ENCODE measurements at places on chromosomes 5 and 9.

DNA sequence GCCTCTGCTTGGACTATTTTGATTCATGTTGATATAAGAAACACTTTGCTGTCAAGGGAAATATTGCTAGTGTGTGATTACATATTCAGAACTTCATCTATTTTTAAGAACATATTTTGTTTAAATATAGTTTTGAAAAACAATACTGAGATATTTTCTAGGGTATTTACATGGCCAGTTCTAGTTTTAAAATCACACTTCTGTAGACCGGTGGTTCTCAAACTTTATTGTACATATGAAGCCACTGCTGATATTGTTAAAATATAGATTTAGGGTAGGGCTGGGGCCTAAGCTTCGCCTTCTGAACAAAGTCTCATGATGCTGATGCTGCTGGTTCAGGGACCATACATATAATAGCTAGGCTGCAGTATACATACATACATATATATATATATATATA is 1000.0 kb downstream of the PTPRD start:
- DNase-seq: no peak

DNA sequence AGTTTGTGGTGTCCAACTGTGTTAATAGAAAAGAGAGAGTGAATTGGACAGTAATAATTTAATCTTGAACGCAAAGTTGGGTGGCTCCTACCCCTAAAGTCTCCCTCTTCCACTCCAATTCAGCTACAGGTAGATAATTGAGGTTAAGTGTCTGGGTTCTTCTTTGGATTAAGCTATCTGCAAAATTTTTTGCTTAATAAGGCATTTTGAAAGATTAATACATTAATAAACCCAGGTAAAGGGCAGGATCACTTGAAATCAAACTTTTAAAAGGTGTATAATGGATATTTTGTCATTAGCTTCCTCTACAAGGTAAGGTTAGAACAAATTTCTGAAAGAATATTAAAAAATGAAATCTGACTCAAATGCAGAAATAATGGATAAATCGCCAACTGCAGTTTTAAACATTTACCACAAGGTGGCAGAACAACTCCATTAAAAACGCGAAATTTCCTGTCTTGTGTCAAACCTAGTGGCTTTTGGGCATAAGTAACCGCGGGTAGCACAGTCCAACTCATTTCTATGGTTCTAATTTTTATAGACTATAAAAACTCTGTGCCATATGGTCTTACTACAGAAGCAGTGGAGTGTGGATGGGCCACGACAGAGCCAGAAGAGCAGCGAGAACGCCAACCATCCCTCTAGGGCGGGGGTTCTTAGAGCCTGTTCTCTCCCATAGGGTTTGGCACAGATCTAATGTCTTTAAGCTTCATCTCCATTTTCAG is 276.5 kb downstream of the ARHGEF28 start:
- DNase-seq: no peak

DNA sequence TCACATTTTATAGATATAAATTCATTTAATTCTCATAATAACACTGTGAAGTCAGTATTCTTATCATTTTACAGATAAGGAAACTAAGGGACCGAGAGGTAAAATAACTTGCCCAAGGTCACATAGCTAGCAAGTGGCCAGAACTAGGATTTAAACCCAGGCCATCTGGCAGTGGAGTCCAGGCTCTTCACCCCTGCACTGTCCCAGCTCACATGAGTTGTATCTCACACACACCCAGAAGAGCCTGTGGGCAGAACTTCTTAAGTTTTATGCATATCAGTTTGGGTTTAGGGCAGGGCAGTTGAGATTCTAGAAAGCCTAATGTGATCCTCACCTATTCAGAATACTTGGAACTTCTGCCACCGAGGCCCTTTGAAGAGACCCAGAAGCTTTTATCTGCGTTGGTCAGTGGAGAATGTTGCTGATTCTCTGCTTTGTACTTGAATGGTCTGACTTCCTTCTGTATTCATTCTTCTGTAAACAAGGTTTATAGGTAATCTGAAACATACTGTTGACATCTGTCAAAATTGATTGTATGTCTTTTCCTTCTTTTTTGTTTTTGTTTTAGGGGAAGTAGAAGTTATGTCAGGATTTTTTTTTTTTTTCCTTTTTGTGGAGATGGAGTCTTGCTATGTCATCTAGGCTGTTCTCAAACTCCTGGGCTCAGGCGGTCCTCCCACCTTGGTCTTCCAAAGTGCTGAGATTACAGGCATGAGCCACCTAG is 75.8 kb downstream of the KIAA1958 start:
- no peak for DNase-seq

GRCh38 chr5:57770039-57770438 is 287.4 kb upstream of the ACTBL2 start:
- no peak for DNase-seq

DNA sequence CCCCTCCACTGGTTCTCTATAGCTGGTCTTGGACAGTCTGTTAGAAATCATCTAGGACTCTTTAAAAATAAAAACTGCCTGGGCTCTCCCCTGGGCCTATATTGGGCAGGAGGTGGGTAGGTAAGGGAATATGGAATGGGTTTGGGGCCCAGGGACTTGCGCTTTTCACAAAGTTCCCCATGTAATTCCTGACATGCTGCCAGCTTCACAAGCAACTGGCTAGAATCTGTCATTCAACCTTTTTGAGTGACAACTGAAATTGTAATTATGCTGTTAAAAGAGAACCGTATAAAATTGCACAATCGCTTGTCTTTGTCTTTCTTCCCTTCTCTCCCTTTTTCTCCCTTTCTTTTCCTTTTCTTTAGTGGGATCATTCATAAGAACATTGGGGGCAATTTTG is 603.1 kb downstream of the EBF1 start:
- no peak for DNase-seq

DNA sequence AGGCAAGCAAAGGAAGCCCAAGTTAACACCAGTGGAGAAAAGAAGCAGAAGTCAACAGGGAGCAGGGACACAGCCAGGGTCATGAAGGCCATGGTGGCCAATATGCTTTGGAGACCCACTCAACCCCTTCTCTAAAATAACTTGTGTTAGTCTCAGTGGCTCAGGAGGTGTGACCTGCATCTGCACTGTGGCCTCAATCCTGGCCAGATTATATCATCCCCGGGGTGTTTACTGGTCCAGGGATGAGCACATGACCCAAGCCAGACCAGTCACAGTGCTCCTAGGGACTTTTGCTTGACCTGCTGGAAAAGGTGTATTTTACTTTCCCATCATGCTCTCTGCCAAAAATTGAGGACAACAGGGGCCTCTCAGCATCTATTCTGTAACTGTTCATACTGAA is 105.2 kb downstream of the DPYSL3 start:
- DNase-seq: no peak

DNA sequence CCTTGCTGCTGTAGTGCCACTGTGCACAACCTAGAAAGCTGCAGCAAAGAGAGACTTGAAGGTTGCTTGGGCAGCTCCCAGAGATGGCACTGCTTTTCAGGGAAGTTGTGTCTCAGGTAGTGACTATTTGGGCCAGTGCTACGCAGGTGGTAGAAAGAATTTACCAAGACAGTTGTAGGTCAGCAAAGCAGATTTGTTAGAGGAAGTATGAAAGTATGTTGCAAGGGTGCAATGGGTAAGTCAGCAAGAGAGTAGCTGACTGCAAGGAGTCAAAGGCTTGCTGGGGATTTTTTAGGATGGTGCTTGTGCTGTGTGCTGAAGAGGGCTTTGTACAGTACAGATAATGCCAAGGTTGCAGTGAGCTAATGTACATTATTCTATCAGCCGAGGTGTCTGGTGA is 33.5 kb upstream of the SPARC start:
- no peak for DNase-seq

GRCh38 chr9:135046739-135047350 is 40.6 kb upstream of the OLFM1 start:
- DNase-seq: no peak

DNA sequence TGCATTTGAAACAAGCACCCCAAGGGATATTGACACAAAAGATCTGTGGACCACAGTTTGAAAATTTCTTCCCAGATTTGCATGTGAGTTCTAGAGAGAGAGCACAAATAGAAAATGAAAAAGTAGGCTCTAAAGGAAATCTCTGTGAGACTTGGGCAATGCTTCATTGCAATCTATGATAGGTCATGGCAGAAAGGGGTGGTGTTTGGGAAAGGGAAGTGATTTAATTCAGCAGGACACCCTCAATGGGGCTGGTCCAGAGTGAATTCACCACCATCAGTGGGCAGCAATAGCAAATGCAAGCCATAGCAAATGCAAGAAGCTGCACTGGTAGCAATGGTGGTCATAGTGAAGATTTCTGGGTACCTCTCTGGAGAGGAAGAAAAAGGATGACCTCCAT is 58.1 kb downstream of the ANKRD55 start:
- DNase-seq: no peak

GRCh38 chr5:43129161-43129560 is 8.4 kb downstream of the ZNF131 start:
- DNase-seq: no peak

GRCh38 chr9:35452481-35452880 is 37.4 kb upstream of the RUSC2 start:
- no peak for DNase-seq

- DNase-seq: no peak
These were observed 161.0 kb upstream of the CCDC152 start for GRCh38 chr5:42595597-42595996.

- no peak for DNase-seq
These were observed 75.7 kb downstream of the PRDM9 start for GRCh38 chr5:23583081-23583480.

DNA sequence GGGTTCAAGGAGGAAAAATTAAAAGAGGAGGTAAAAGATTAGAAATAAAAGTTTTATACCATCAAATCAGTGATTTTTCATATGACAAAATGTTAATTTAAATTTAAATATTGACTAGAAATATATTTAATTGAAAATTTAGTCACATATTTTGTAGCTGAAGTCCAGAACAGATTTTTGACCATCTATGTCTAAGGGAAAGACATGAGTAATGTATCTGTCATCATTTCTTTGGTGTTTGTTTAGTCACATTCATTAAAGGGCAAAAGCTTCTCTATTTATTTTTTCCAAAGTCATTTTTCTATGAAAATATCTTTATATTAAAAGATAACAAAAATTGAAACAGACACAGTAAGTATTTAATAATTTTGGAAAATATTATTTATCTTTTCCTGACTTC is 252.0 kb upstream of the ISL1 start:
- DNase-seq: no peak

DNA sequence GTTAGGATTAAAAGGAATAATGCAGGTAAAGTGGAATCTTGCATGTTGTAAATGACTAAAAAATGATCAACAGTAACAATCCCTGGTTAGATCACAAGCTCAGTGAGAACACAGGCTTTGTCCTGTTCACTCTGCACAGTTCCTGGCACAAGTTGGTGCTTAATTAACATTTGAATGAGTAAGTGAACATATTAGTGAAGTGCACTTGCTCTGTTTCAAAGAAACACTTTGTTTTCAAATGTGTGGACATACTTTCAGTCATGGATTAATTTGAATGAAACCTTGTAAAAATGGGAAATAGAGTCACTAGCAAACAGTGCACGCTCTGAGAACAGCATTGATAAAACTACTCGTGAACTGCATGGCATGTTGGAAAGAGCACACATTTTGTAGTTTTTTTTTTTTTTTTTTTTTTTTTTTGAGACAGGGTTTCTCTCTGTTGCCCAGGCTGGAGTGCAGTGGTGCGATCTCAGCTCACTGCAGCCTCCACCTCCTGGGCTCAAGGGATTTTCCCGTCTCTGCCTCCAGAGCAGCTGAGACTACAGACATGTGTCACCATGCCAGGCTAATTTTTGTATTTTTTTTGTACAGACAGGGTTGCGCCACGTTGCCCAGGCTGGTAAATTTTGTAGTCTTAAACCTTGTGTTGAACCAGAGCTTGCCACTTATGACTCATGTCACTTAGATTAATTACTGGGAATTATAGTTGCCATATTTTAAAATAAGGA is 159.9 kb downstream of the LURAP1L start:
- DNase-seq: no peak

DNA sequence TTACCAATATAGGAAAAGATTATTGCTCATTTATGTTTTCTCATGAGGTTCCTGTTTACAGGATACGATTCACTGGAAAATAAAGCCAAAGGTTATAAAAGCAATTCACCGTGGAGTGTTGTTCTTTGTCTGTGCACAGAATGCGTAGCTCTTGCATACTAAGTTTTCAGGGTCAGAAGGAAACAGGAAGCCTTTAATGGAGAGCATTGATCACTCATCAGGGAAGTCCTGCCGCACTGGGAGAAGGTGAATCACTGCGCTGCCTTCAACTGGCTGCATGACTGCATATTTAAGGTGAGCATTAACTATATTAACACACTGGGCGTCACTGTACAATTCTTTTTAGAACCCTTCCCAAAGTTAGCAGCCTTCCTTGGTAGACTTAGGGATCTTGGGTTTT is 74.1 kb upstream of the SYK start:
- DNase-seq: no peak

DNA sequence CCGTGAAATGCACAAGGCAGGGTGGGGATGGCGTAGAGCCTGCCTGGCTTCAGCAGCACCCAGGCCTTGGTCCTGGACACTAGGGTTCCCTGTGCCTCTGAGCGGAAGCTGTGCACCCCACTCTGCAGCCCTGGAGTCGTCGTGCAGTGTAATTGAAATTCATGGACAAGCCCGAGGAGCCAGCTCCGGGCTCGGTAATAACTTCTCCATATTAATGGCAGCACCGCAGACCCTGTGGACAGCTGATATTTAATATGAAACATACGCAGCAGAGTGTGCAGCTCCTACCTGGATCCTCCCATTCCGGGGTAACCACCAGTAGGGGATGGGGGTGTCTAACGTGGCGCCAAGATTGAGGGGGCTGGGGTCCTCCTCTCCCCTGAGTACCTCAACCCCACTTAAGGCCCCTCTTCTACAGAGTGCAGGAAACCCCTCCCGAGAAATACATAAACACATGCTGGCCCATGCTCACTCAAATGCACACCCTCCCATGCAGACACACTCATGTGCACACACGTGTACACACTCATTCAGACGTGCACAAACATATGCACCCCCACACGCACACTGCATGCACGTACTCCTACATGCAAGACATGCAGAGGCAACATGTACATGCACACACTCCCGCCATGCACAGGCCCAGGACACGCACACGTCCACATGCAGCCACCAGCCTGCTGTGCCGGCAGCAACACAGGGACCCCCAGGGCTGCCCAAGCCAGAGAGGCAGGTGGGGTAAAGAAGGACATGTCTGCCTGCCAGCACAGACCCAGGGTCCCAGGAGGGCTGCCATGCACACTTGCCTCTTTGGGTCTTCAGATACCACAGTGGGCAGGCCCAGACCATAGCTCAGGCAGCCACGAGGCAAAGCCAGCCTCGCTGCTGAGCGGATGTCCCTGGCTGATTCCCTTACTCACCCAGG is 8.1 kb downstream of the ADAMTS2 start:
- DNase-seq: no peak

DNA sequence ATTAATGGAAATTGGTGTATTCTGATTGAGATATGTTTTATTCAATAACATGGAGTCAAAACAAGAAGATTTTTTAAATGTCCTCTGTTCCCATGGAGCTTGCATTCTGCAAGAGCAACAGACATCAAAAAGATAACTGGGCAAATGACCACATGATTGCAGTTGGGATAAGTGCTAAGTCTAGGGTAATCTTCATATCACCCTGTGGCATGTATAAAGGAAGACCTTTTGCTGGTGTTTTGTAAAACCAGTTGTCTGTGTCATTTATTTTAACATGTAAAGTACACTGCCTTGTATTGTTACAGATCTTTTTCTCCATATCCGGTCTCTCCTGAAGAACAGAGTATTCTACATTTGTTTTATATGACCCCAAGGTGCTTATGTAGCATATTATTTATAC is 44.0 kb downstream of the PTCD2 start:
- DNase-seq: no peak

- no peak for DNase-seq
These were observed 27.8 kb downstream of the NFIB start for GRCh38 chr9:14286121-14286520.

- DNase-seq: no peak
These were observed 102.7 kb downstream of the GOLPH3 start for GRCh38 chr5:32071351-32071944.
